BE2C (cell line): ENCODE measurements at places on chromosomes 3 and 15.

DNA sequence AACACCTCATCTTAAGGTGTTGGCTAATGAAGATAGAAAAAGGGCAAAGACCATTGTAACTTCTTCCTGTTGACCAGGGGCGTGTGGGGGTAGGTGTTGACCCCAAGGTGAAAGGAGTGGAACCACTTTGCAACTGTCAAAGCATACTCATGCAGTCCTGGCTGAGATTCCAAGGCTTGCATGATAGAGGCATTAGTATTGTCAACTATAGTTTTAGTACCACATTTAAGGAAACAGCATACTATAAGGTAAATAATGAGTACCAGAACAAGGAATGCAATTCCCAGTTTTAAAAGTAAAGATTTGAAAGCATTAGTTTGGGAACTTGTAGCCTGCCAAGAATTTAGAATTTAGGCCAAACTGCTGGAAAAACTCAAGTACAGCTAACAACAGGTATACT is 27.8 kb upstream of the ADGRG7 start:
- no peak for DNase-seq

GRCh38 chr15:48466820-48467219 is 135.6 kb downstream of the DUT start:
- DNase-seq, result no peak

DNA sequence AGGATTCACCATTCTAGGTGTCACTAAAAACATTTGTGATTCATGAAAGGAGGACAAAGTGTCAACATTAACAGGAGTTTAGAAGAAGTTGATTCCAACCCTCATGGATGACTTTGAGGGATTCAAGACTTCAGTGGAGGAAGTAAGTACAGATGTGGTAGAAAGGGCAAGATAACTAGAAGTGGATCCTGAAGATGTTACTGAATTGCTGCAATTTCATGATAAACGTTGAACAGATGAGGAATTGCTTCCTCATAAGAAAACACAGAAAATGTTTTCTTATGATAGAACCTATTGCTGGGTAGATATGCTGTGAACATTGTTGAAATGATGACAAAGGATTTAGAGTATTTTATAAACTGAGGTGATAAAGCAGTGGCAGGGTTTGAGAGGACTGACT is 23.5 kb upstream of the ATP2C1 start:
- DNase-seq, result no peak

DNA sequence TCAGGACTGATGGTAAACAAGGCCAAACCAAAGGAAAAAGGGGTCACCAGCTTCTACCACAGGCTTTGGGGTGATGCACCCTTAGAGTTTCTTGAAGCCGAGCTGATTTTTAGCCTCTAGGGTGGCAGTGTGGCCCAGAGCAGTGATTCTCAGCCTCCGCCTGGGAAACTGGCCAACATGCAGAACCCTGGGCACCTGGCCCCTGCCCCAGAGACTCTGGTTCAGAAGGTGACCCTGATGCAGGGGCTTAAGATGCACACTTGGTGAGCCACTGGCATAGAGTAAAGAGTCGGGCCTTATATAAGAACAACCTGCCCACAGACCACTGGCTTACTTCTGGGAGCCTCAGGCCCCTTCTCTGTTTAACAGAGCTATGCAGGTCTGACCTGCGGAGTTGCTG is 44.5 kb downstream of the SYNM start:
- DNase-seq, result no peak

DNA sequence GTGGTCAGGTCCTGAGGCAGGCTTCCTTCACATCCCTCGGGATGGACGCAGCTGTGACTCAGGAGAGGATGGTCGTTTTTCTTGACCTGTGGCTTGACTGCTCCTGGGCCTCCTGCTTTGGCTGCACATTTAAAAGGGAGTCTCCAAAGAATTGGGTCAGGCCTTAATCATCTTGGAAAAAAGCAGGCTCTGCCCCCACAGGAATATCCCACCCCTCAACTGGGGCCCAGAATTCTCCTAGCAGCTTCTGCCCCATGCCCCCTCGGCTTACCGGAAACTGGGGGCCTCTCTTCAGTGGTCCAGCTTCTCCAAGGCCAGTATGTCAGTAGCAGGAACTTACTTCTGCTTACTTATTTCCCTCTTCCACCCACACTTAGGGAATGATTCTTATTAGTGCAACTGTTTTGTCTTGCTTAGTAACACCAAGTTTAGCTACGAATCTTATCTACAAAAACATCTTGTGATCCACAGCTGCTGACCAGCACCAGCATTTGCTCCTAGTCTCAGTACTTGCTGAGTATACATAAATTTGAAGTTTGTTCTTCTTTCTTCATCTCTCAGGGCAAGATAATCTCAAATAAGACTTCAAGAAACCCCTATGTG is 35.7 kb downstream of the ATG7 start:
- DNase-seq, result no peak

GRCh38 chr3:9398700-9399336 is 1.4 kb downstream of the SETD5 start:
- DNase-seq, result no peak

DNA sequence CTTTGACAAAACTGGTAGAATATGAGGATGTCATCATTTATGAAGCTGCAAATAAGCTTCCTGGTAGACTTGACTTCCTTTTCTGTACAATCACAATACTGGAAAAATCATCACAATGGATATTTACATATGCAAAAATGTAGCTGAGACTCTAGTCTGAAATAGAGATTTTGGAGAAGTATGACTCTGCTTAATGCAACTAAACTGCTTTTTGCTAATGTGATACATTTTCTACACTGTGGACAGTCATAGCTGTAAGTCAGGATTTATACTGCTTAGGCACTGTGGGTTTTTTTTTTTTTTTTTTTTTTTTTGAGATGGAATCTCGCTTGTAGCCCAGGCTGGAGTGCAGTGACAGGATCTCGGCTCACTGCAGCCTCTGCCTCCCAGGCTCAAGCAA is 34.5 kb upstream of the ST3GAL6 start:
- DNase-seq, result no peak

DNA sequence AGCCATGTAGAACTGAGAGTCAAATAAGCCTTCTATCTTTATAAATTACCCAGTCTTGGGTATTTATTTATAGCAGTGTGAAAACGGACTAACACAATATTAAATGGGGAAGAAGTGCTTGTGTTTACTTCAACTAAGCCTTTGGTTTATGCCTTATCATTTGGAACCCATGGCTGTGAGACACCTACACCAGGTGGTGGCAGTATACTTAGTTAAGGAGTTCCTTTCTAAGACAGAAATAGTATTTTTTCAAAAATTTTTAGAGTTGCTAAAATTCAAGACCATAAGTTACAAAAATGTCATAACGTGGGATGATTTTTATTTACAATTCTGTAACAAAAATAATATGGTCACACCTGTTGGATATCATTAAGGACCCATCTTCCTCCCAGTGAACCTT is 354.5 kb upstream of the SOX14 start:
- DNase-seq, result no peak

DNA sequence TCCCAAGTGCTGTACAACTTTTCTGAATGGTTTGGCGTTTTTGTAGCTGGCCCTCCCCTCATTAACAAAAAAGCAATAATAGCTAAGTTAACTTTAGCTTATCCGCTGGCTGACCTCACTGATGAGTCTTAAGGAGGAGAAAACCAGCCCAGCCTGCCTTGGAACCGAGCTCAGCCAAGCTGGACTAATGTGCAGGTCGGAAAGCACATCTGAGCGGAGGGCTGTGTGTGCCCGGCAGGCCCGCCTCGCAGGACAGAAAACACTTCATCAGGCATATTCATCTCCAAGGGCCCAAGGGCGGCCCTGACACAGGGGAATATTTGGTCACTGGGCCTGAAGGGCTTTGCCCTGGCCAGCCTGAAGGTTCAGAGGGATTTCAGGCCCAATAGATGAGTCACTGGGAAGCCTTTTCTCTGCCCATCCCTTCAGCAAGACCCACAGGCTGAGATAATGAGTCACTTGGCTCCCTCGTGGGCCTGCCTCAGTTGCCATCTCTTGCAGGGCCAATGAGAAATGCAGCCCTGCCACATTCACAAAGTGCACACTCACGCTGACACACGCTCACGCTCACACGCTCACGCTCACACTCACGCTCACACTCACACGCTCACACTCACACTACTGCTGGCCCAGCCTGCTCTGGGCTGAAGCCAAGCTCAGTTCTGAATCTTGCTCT is 75.1 kb downstream of the SLC12A8 start:
- DNase-seq, result no peak

DNA sequence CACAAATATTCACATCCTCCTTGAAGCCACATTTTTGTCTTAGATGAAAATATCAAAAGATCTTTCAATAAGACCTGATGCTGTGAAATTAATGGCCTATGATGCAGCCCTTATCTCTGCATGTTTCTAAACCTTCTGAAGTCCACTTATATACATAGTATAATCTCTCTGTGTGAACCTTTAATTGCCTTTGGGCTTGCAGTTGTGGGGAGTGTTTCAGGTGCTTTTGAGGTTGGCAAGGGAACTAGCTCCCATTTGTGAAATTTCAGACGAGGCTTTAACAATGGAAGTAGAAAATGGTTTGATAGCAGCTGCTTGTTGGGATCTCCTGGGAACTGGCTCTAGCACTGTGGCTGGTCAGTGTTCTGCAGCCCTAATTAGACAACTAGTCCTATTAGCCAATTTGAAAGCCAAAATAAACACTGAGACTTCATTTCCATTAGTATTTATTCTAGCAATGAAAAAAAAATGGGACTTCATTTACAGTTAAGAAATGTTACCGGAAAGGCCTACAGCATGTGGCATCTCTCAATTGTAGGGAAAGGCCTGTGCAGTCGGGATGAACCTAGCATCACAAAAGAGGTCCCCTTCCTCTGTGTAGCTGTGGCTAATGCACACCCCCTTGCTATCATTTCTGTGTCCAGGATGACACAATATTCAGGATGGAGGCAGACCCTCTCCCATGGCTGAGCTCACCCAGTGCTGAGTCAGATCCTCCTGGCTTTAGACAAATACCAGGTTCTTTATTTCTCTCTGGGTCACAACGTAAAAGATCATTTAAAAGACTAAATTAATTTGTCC is 140.7 kb upstream of the TRIM42 start:
- DNase-seq, result no peak

DNA sequence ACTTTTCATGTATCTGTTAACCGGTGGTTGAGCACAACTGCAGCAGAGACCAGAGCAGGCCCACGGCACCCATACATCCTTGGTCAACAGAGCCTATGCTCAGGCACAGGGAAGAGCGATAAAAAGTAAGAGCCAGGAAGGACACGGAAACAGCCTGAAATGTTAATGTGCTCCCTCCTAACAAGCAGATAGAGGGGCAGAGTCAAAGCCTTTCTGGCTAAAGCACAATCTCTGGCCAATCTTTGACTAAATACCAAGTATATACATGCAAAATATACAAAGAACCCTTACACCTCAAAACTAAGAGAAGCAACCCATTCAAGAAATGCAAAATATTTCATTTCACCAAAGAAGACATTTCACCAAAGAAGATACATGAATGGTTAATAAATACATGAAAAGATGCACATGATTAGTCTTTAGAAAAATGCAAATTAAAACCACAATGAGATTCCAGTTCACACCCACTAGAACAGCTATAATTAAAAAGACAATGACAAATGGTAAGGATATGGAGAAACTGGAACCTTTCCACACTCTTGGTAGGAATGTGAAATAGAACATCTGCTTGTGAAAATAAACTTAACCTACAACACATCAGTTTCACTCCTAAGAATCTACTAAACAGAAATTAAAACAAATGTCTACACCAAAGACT is 88.0 kb downstream of the OSBPL10 start:
- DNase-seq, result no peak

DNA sequence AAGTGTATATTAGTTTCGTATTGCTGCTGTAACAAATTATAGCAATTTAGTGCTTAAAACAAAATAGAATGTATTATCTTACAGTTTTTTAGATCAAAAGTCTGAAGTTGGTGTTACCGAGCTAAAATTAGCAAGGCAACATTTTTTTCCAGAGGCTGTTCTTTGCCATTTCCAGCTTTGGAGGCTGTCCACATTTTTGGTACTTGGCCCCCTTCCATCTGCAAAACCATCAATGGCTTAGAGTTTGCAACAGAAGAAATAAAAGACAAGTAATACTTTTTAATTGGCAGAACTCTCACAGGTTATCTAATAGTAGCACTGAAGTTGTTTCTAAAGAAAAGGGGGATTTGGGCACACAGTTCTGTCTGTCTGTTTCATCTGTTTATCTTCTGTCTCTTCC is 1248.5 kb downstream of the ROBO1 start:
- DNase-seq, result no peak

DNA sequence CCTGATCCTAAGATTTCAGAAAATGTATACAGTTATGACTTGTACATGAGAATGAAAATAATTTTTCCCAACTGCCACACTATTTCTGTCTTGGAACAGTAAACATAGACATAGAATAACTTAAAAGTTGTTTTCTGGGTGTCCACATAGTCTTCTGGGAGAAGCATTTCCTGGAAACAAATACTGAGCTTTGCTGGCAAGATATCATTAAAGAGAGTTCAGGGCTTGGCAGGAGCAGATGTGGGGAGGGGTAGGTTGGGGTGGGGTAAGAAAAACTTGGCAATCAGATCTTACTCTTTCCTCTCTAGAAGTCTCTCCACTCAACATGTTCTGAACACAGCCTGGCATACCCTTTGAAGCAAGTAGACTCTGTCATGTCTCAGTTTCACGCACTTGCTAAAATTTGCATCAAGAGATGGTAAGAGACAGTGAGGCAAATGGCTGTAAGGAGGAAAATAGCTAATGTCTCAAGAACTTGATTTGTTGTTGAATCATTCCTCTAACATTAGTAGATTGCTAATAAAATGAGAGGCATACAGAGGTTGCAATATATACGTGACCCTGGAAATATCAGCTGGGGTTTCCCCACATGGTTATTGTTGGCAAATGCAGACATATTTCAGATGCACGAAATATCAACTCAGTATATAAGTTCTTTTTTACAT is 27.3 kb upstream of the ABI3BP start:
- no peak for DNase-seq

- DNase-seq, result no peak
These were observed 50.2 kb upstream of the TNFSF10 start for GRCh38 chr3:172573422-172573821.

DNA sequence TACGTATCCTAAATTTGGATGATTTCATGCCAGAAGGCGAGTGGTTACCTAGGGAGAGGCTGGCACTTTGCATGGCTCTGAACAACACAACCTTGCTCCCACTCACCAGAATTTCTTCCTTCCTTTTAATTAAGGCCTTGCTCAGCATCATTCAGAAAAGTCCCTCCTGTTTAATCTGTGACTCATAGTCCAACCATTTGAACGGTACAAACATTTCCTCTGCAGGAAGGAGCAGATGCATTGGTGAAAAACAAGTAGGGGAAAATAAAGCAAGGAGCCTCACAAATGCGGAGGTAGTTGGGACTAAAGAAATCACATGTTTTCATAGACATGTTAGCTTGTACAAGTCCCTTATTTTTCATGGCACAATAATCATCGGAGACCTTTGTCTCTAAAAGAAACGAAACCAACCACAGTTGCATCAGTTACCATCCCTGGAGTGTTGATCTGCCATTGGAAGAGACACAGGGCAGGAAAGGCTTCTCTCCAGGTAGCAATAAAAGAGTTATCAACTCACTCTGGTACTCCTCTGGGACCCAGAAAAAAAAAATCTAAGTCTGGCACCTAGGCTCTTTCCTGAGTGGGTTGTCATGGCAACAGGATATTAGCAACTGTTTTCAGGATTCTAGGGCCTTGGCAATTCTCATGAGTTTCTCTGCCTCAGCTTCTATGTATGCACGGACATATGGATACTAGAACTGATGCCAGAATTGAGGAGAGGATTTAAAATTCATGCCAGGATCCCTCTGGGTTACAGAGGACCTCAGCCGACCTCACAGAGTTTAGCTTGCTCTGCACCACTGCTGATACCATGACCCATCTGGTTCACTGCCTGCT is 255.4 kb upstream of the ARPP21 start:
- DNase-seq, result no peak

- DNase-seq, result peak; percentile 14
These were observed 26.1 kb downstream of the GBE1 start for GRCh38 chr3:81735334-81735733.
